HAP-1 (cell line): ENCODE measurements at places on chromosomes 11 and 22.
A peak's percentile ranks its signal among the peaks of the same experiment; 100 is the strongest.

- DNase-seq: no peak
These were observed 109.4 kb upstream of the OR4B1 start for GRCh38 chr11:48107188-48107704.

GRCh38 chr11:11641581-11641980, 19.8 kb upstream of the GALNT18 start:
- no peak for DNase-seq

DNA sequence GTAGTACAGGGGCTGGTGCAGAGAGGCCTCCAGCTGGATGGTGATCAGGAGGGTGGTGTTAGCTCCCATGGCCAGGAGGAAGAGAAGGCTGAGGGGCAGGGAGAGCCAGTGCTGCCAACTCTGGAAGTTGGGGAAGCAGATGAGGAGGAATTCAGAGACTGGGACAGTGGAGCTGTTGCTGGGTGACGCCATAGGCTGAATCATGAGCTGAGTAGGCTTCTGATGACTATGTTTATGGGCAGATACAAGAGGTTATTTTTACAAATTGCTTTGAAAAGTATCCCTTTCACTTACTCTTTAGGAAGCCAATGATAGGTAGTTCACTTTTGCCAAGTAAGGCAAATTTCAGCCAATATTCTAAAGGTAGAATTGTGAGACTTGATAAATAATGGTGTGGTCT, 3.1 kb downstream of the OR56A1 start:
- DNase-seq: no peak

DNA sequence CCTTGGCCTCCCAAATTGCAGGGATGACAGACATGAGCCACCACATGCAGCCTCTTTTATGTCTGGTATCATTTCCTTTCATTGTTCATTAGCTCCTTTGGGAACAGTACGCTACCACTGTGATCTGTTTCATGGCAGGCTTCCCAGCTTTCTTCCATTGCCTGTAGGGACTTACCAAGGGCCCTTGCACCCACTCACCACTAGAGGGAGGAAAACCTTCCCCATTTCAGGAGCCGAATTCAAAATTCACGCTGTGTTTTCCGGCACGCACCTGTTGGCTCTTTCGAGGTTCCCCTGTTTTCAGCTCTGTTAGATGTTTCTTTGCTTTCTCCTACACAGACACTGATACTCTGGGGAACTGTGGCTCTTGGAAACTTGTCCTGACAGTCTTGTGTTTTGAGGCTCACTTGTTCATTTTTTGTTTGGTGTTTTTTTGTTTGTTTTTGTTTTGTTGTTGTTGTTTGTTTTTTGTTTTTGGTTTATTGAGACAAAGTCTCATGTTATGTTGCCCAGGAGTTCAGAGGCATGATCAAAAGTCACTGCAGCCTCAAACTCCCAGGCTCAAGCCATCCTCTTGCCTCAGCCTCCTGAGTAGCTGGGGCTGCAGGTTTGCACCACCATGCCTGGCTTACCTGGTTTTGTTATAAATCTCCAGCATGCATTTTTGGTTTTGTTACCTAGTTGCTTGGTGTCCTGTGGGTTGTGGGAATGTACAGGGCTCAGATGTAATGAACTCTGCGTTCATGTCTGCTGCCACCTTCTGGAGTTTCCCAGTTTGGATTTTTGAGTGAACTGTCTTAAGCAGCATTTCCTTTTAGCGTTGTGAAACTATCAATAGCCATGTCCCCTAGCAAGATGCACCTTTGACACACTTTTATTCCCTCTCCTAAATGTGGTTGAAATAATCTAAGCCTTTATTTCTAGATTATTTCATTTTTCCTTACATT, 2.3 kb downstream of the KRTAP5-11 start:
- peak; percentile 52 for DNase-seq

GRCh38 chr22:35477911-35478582, 62.6 kb upstream of the RASD2 start:
- peak; percentile 82 for DNase-seq

- DNase-seq: peak; percentile 72
These were observed 705 bp upstream of the CAPN1 start for GRCh38 chr11:65180877-65181568.

DNA sequence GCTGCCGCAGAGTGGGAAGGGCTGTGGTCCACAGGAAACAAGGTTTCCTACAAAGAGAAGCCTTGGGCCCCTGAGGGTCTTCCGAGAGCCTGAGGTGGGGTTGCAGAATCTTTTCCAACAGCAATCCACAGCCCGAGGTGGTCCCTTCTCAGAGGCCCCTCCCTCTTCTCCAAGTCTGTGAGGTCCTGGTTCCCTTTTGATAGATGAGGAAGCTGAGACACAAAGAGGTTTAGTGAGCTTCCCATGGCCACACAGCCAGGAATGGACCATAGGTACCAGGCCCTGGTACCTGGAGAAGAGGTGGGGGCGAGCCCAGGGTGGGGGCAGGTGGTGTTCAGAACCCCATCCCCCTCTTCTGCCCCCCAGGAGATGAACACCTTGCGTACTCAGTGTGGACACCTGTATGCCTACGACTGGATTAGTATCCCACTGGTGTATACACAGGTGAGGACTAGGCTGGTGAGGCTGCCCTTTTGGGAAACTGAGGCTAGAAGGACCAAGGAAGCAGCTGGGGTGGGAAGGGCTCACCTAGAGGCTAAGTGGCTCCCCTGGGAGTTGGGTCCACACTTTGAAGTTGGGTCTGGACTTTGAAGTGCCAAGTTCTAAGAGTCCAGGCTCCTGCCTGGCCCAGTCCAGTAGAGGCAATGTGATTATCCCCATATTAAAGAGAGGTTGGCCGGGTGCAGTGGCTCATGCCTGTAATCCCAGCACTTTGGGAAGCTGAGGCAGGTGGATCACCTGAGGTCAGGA, 7.0 kb downstream of the BEST1 start:
- no peak for DNase-seq

GRCh38 chr11:115682101-115682500, 177.9 kb upstream of the CADM1 start:
- DNase-seq: no peak

- DNase-seq: no peak
These were observed 7.5 kb upstream of the KCNJ11 start for GRCh38 chr11:17395978-17396377.

DNA sequence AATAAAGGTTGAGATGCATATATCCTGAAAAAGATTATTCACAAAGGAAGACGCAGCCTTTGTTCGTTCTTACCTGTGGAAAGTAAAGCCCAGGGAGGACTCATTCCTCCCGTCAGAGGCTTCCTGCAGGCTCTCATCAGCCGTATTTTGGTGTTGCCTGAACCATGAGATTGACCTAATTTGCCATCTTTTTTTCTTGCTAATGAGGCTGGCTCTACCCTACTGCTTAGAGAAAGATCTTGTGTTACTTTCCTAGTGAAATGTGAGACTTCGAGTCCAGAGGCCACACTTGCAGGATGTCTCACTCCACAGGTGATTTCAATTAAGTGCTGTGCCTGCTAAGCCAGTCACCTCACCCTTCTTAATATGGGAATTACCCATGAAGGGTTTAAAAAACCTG, 269.9 kb downstream of the NTM start:
- no peak for DNase-seq

DNA sequence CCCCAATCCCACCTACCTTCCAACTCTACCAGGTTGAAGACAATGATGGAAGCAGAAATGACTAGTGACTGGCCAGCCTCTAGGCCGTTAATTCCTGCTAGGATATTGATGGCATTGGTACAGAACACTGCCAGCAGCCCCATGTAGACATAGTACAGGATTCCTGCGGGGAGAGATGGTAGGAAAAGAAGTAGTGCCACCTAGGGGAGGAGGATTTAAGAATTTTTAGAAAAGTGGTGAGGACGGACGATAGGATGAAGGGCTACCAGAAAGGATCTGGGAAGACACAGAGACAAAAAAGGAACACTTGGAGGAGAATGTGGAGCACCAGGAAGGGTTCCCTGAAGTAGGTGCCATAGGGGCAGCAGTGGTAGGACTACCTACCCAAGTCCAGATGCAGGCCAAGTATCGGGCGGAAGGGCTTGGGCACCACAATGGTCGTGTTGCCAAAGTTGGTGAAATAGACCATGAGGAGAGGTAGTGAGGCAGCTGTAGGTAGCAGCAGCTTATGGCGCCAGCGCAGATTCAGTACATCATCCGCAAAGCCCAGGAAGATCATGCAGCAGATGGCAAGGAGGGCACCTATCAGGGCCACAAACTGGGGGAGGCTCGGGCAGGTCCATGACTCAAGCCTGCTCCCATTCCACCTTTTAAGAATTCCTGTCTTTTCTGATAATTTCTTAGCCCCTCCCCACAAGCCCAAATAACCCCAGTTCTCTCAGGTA, 1.2 kb downstream of the DPAGT1 start:
- peak; percentile 54 for DNase-seq

DNA sequence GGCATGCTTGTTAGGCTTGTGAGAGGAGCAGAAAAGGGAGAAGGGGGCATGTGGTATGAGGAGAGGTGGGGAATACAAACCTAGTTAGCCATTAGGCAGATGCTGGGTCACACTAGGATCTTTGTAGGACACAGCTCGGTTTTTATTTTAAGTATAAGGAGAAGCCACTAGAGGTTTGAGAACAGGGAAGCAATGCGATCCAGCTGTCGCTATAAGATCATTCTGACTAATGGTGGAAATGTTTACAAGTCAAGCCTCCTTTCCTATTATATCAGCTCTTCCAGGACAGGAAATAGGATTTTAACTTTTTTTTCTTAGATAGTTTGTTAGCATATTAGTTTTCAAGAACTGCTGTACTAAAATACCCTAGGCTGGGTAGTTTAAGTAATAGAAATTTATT, 609.9 kb downstream of the INSC start:
- DNase-seq: no peak

DNA sequence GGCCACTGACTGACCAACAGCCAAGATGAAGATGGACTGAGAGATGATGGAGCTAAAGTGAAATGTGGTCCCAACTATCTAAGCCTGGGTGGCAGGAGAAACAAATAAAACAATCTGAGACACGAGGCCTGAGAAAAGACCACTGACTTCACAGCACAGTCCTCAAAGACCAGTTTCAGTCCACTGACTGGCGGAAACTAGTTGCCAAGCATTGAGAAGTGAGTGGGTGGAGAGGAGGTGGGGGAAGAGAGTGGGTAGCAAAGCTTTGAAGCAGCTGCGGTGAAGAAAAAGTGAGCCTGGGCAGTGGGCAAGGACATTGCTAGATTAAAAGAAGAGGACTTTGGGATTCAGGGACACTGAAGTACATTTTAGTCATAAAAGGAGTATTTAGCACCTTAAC, 1.9 kb downstream of the MS4A1 start:
- DNase-seq: no peak

GRCh38 chr22:42389143-42389542, 43.1 kb downstream of the NFAM1 start:
- no peak for DNase-seq

- DNase-seq: no peak
These were observed 15.9 kb downstream of the PDGFD start for GRCh38 chr11:104148074-104148473.
